ENCODE measurements at places on chromosomes 4 and X.
A peak's percentile ranks its signal among the peaks of the same experiment; 100 is the strongest.

DNA sequence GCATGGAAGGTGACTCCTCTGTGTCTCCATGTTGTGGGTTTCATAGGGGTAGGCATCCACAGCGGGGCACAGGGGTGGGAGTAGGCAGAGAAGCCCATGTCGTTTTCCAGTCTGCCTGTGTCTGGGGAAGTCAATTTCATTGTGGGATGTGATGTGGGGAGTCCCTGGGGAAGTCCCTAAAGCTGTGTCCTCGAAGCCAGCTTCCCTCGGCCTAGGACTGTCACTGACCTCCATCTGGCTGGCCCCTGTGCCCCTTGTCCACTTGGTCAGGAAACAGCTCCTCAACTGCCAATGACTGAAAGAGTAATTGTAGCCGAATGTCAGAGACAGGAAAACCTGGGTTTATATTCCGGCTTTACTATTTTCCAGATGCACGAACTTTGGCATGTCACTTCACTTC lies 109.6 kb downstream of the DRD5 start:
- no peak for DNase-seq

GRCh38 chr4:143307531-143307930 lies 29.1 kb upstream of the GAB1 start:
- DNase-seq, result no peak

DNA sequence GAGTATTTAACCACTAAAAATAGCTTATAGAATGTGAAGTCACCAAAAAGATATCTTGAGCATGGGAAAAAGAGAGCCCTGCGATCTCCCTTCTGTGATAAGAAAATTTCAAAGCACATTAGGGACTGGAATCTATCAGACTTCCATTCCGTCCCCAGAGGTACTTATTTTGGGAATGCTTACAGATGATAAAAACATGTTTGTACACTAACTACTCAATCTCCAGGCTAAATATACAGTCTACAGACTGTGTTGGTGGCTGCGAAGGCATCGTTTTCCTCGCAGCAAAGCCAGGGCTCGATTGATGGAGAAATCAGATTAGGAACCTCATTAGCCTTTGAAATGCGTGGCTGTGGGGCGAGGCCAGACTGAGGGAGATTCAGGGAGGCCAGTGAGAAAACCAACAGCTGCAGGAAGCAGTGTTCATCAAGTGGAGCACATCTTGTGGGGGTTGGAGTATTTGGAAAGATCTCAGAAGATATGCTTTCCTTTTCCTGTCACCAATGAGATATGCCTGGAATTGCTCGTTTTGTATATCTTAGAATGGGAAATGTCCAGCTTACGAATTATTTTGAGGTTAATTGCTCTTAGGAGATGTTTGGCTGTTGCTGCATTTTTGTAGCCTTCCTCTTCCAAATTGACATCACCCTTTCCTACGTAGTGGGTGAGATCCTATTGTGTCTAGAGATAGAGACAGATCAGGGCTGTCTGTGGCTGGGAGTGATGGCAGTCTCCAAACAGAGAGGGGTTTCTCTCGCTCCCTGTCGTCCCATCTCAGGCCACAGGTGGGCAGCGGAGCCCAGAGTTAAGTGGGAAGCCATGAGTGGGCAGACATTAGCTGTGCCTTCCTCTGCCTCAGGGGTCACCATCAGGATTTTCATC lies 224.9 kb upstream of the FAT1 start:
- no peak for DNase-seq

DNA sequence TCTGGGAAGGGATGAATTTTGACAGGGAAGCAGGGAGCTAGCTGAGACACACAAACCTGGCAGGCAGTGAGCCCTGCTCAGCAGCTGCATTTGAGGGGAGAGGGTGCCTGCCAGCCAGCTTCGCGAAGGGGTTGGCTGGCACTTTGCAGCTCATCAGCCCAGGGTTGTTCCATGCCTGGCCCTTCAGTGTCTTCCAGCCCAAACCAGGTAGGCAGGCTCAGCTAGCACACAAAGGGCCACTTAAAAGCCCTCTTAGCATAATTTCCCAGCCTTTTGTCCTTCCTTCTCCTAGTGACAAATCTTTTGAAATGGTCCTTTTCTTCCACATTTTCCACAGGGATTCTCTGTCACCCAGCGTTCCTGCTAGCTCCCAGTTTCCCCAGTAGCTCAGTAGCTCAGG lies 4.3 kb upstream of the FRMPD3 start:
- no peak for DNase-seq

- DNase-seq, result no peak
Observed at GRCh38 chr4:57184378-57185029, 74.3 kb upstream of the IGFBP7 start.

GRCh38 chr4:25252230-25253070 lies 18.6 kb downstream of the PI4K2B start:
- no peak for DNase-seq

- no peak for DNase-seq
Observed at GRCh38 chr4:153521999-153522801, 56.0 kb downstream of the TMEM131L start.

DNA sequence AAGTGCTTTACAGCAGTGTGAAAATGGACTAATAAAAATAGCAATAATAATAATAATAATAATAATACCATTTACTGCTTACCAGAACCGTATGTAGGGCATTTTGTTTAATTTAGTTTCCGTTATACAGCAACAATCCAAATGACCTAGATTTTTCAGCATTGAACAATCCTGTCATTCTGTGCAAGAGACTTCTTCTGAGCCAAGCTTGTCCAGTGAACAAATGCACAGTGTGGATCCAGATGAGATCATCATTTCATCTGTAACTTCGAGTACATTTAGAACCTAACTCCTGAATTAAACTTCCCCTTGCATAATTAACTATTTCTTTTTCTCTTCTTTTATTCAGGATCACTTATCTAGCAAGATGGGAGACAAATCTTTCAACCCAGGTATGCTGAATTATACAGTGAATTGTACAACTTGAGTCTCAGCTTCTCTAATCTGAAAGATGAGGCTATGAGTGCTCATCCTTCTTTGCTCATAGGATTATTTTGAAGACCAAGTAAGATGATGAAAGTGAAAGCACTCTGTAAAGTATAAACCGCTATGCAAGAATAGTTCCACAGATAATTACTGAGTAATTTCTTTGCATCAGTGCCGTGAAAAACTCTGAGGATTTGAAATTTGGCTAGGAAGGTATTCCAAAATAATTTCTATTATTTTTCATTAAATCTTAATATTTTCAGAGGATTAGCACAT lies 6.6 kb downstream of the CLNK start:
- no peak for DNase-seq

- DNase-seq, result no peak
Observed at GRCh38 chr4:1494416-1495315, 88.4 kb upstream of the NKX1-1 start.

DNA sequence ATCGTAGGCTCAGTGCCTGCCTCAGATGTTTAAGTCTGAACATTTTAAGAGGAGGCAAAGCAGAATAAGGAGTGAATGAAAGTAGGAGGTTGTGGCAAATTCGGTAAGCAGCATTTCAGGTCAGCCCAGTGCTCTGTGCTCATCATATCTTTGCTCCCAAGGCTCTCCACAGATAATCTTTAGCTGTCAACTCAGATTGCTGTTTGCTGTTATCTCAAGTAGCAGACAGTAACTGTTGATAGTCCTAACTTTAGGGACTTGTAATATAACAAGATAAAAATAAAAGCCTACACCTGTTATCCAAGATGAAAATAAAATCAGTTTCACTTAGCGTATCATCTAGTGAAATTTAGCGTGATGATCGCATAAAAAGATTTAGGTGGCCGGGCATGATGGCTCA lies 18.6 kb upstream of the CLTRN start:
- no peak for DNase-seq

DNA sequence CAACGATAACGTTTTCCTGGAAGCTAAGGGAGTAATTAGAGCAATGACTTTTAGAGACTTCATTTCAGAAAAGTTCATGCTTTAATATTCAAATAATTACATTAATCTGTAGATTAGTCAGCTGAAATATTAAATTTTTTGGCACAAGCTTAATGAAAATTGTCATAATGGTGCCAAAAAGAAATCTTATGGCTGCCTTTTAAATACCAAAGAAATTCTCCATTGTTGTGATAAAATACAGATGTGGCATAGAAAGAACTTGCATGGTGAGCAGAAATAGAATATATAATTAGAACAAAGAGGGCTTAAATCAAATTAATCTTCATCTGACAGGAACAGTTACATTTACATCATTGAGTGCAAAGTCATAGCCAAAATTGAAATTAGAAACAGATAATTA lies 263.5 kb downstream of the AFF2 start:
- no peak for DNase-seq

DNA sequence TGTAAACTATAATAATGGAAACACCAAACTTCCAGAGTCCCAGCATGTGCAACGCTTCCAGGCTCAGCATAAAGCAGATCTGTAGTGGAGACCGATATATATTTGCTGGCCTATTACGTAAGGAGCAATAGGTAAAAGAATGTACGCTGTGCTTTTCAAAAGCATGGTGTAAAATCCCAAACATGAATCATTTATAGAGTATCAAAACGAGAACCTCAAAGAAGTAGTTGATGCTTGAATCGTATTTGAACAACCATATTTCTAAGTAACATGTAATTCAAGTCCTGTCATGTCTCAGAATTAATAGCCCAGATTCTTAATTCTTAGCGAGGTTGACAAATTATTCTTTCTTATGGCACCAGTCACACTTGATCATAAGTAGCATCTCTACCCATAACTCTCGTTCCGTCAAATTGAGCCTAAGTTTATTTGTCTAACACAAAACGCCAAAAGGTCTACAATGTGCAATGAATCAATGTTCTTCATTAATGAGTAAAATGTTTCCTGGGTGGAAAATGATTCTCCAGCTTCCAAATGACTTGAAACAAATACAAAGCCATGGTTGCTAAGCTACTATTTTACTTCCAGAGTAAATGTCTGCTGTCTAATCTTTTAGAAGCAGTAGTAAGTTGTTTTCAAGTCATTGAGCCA lies 811.5 kb upstream of the FRG1 start:
- DNase-seq, result no peak

GRCh38 chr4:46931981-46932380 lies 22.9 kb upstream of the COX7B2 start:
- peak; percentile 35 for DNase-seq

DNA sequence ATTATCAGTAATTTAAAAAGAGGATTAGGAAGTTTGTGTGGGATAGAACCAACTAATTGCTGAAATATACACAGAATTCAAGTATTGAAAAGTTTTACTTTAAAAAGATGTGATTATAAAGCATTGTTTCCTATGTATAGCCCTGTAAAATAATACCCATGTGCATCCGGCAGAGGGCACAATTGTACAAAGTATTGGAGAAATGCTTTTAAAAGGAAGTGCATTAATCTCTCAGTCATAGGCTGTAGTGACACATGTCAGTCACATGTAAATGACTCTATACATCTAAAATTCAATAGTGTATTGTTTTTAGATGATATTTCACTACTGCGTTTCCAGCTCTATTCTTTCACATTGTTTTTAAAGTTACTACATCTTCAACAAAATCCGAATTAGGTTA lies 9.7 kb upstream of the GEMIN8 start:
- peak; percentile 36 for DNase-seq

- DNase-seq, result no peak
Observed at GRCh38 chrX:132071254-132071653, 48.2 kb downstream of the STK26 start.

DNA sequence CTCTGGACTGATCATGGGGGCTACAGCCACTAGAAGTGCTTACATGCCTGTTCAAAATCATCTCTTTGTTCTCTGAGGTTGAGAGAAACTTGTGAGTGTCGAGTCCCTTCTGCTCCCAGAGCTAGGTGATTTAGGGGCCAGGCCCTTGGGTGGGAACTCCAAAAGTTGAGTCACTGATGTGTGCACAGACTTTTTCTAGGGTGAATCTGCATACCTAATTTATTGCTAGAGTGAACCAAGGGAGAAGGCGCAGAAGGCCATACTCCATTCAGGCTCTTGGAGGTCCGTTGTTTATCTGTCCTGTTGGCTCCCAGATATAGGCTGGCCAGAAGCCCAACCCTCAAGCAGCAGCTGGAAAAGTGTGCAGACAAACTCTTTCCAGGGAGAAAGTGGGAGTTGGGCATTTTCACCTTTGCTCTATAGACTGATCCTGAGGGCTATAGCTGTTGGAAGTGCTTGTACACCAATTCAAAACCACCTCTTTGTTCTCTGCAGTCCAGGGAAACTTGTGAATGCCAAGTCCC lies 80.8 kb upstream of the ARX start:
- DNase-seq, result no peak

- no peak for DNase-seq
Observed at GRCh38 chrX:79159800-79160199, 15.3 kb downstream of the GPR174 start.

GRCh38 chr4:152723236-152723635 lies 43.4 kb upstream of the TMEM154 start:
- no peak for DNase-seq
